GM10248 (cell line): ENCODE measurements at places on chromosomes 1 and 21.

DNA sequence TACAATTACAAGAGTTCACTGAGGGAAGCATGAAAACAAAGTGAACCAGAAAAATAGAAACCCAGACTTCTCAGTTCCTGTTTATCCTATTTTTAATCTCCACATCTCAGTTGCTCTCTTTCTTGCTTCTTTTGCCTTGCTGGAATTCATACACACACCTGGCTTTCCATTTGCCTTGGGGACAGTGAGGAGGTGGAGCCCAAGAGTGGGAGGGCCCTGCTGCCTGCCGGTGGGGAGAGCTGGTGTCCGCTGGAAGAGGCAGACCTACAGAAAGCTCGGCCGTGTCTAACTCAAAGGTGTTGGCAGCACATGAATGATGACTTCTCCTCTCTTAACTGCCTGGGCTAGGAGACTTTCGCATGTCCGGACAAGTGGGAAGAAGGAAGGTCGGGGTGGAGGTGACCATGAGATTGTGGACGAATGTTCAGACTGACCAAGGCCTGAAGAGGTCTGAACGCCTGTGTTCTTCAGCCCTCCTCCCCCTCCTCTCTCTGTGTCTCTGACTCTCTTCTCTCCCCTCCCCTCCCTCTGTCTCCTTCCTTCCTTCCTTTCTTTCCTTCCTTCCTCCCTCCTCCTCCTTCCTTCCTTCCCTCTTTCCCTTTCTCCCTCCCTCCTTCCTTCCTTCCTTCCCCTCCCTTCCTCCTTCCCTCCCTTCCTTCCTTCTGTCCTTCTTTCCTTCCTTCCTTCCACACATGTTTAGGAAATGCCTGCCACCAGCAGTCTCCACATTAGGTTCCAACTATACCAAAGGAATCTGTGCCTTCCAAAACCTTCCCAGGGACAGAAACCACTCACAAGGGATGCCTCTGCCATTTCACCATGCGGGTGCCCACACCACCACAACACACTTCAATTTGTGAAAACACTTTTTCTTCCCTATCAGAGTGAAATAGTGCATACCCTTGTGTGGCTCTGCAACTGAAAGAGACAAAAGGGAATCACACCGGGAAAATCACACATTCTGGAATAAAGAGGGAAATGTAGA is 157.3 kb upstream of the RUNX1 start:
- DNase-seq, result peak; percentile 44

GRCh38 chr1:190615818-190616217 is 138.2 kb upstream of the BRINP3 start:
- DNase-seq, result no peak

DNA sequence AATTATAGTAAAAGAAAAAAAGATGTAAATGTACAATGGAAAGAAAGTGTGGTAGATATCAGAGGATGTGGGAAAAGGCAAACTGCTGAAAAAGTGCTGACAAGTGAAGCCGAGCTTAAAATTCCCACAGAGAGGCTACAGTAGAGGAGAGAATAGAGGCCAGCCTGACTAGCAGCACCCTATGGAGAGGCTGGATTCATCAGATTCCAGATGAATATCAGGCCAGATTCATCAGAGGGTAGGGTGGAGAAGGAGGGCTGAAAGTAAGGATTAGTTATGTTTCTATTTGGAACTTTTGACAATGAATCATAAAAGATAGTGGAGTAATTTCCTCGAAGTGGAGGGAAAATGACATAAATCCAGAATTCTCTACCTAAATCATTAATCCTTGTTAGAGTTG is 60.4 kb upstream of the NEK7 start:
- DNase-seq, result no peak

GRCh38 chr1:199020904-199021303 is 382.1 kb downstream of the PTPRC start:
- DNase-seq, result no peak

DNA sequence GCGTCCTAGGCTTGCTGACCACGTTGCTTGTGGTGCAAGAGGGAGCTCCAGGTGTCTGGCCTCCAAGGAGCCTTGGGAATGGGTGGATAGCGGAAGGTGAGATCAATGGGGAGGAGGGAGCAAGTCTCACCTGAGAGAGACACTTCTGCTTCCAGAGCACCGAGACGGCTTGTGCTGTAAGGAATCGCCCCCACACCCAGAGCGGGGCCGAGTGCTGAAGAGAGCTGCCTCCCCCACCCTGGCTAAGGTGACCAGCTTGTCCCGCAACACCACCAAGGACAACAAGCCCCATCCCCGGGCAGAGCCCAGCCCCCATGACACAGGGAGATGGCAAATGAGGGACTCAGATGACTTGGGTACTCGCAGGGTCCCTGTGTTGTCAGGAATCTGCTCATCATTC is 485.6 kb downstream of the NPHP4 start:
- DNase-seq, result no peak

- DNase-seq, result no peak
These were observed 54.9 kb upstream of the RUNX3 start for GRCh38 chr1:24984800-24985522.

GRCh38 chr1:8404460-8405370 is 86.8 kb downstream of the SLC45A1 start:
- DNase-seq, result no peak

DNA sequence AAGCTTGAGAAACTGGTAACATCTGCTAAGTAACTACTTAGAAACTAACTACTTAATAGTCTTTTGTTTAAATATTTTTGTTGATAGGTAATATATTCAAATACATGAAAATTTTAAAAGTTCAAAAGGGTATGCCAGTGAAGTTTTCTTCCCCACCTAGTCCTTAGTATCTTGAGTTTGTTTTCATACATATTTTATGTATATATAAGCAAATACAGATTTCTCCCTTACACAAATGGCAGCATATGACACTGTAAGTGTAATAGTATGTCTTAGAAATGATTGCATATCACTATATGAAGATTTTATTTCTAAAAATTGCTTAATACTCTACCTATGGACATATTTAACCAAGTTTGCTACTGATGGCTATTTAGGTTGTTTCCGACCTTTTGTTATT is 38.9 kb downstream of the MARK1 start:
- DNase-seq, result no peak

DNA sequence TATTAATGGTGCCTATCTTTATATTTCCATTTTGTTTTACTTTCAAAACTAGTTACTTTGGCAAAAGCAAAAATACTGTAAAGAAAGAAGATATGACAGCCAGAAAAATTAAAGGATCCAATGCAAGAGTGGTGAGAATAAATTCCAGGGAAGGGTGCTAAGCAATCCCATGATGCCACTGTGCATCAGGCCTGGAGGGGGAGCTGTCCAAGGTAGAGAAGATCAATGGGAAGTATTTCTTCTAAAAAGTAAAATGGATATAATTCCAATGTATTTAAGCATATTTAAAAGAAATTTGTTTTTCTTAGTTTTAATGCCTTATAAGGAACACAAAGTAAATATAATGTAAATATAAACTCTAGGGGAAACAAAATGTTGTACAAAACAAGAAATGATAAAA is 1382.2 kb upstream of the B3GALT2 start:
- DNase-seq, result no peak

- DNase-seq, result no peak
These were observed 7.3 kb downstream of the HENMT1 start for GRCh38 chr1:108653431-108654105.

DNA sequence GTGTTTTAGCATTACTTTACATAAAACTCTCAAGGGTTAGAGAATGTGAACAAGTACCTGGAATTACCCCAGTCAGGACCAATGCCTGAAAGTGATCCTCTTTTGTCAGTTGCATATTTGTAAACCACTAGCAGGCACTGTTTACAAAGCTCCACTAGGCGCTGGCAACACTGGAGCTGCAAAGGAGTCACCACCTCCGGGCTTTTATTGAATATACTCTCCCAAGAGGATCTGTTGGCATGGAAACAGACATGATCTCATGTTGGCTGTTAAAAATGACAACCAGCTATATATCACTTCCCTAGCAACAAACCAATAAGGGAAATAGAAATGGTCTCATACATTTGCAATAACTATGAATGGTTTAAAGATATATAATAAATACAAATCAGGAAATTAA is 116.0 kb downstream of the TTLL7 start:
- DNase-seq, result no peak

GRCh38 chr1:74613894-74614293 is 59.7 kb downstream of the ERICH3 start:
- no peak for DNase-seq

DNA sequence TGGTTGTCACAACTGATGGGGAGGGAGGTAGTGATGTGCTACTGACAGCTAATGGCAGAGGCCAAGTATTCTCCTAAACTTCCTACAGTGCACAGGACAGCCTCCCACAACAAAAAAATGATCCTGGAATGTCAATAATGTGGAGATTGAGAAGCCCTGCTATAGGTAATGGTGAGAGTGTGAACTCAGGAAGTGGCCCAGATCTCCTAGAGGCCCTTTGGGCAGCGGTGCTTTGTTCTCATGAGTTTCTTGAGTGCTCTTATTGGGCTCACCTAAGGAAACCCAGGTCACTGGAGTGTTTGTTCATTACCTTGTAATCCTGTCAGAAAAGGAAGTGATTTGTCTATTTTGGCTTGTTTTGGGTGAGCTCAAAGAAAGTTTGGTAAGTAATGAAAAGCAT is 5.9 kb downstream of the OTUD3 start:
- DNase-seq, result no peak

GRCh38 chr1:81731989-81732388 is 68.7 kb upstream of the ADGRL2 start:
- no peak for DNase-seq

DNA sequence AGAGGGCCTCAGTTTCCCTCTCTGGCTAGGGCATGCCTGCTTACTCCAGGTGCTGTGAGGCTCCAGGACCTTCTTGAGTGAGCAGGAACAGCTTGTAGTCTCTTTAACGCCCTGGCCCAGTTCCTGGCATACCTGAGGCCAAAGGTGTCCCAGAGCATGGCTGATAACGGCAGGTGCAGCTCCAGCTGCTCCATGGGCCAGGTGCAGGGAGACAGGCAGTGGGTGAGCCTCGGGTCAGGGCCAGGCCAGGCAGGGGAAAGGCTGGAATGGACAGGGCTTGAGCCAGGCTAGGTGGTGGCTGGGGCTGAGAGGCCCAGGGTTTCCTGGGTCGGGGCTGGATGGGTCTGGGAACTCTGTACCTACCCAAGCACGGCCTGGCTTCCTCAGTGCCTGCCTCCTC is 18.3 kb downstream of the EDN2 start:
- DNase-seq, result no peak

DNA sequence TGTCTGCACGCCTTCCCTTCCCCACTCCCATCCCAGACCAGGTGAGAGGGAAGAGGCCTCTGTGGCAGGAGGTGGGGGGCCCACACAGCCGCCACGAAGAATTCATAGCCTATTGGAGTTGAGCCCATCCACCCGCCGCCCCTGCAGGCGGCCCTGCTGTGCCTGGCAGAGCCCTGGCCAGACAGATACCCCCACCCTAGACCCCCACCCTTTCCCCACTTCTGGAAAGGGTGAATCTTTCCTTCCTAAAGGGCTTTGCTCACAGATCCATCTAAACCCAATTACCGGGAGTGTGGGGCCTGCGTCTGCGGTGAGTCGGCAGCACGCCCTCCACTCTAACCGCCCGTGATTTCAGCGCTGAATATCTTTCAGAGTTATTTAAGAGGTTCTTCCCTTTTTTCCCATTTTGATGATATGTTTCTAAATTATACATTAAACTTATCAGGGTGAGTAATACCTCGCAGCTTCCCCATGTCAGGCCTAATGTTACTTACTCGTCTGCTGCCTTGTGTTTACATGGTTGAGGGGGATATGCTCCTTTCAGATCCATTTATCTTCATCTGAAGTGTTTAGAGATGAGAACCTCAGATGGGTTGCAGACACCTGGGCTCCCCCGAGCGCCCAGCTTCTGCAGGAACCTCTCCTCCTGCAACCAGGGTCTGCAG is 183.9 kb upstream of the VAMP3 start:
- no peak for DNase-seq

GRCh38 chr1:52842643-52843310 is at the start of gene ZYG11A:
Gene ZYG11A (plus strand): TSS chr1:52842760. CDS start chr1:52842884, 124 bp downstream.
- DNase-seq, result peak; percentile 94

DNA sequence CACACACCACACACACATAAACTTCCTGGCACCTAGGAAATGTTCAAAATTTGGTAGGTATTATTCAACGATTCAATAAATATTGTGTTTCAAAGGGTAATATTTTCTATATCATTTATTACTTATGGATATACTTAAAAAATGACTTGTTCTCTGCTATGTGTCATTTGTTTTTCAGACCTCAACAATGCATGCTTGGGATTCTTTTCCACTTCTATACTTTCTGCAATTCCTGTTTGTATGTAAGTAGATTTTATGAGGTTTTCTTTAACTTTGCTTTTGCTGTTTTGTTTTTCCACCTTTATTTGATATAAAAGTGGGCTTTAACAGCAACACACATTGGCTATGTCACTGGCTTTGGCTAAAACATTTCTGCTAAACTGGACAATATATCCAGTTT is 3.5 kb downstream of the CEP170 start:
- DNase-seq, result no peak

- DNase-seq, result no peak
These were observed 23.5 kb downstream of the SOD1 start for GRCh38 chr21:31683029-31683428.
